ENCODE measurements at places on chromosomes 3 and 15.

- no peak for DNase-seq
Measured at GRCh38 chr3:168828536-168828935, 732.8 kb upstream of the GOLIM4 start.

DNA sequence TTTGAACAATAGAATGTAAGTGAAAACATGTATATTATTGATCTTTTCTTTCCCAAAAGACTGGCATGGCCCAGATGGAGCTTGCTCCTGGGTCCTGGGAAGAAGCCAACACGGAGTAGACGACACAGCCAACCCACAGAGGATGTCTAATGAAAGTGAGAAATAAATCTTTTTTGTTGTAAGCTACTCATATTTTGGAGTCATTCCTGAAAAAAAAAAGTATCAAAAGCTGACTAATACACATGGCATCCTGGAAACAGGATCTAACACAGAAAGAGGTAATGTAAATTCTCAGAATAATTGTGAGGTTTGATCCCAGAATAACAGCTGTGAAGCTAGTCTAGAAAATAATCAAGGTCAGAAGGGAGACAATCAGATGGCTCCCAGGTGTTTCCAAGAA is 12.6 kb upstream of the FRMD5 start:
- no peak for DNase-seq

GRCh38 chr3:159919873-159920272 is 68.8 kb upstream of the IL12A start:
- no peak for DNase-seq

DNA sequence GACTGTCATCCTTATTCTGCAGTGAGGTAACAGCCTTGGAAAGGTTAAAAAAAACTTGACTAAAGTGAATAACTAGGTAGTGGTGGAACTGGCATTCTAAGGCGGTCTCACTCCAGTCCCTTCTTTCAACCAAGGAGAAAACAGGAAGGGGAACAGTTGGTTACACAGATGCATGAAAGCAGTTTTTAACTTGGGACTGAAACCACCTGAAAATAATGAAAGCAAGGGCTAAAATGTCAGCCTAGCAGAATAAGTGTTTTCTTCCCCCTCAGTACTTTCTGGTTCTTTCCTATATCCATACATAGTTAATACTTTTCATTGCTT is 748 bp upstream of the AVEN start:
- DNase-seq: no peak

DNA sequence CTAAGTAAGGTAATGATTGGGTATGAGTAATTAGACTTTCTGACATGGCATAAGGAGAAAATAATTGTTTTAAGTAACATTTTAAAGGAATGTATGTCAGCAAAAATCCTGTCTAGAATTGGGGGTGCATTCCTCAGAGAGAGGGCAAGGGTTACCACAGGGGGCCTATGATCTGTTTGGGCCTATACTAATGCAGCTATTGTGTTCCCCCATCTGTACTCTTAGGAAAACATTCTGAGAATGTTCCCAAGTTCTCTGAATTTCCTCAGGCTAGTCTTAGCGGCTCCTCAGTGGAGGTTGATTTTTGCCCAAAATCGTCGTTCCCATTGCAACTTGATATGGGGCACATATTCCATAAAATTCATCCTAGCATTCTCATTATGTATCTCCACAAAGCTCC is 1216.4 kb upstream of the GBE1 start:
- DNase-seq: no peak

GRCh38 chr3:18246336-18247060 is 178.6 kb downstream of the SATB1 start:
- DNase-seq: no peak

DNA sequence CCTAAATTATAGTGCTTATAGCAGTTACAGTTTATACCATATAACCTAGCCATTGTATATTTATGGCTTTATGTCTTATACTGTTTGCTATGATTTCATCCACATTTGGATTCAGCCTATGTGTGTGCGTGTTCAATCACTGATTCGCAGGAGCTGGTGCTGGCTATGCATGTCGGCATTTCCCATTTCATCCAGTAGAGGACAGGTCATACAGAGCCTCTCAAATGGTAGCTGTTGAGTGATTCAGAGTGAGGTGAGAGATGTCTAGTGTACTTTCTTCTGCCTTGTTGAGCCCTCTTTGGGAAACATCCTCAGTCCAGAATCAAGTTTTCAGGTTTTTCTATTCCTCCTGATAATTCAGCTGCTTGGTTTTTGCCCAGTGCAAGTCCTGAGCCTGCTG is 76.1 kb downstream of the FRMD4B start:
- no peak for DNase-seq

DNA sequence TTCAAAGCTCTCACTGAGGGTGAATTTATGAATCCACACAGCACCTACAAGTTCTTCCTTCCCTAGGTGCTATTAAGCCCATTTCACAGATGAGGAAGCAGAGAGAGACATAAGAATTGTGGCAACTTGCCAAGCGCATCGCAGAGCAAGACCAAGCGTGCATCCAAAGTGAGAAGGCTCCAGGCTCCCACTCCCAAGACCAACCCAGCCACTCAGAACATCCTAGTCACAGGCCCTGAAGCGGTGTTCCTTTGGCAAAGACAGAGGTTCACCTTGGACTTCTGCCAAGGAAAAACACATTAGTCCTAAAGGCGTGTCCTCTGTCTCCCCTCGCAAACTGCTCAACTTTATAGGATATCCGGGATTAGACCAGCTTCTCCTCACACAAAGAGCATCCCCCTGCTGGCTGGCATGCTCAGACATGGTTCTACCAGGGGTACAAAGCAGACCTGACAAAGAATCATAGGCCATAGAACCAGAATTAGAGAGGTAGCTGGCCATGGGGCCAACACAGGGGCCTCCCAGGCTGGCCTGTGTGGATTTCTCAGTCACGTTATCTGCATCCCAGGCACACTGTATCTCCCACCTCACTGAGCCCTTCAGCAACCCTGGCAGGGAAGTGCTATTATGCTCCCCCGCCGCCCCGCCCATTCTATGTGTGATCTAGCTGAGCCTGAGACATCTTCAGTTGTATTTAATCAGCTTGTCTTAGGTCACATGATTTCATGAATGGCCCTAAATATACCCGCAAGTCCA is 160.2 kb downstream of the FOXP1 start:
- DNase-seq: no peak

- DNase-seq: no peak
Measured at GRCh38 chr15:85059734-85060133, 78.1 kb downstream of the PDE8A start.

- no peak for DNase-seq
Measured at GRCh38 chr3:187944390-187945179, 199.3 kb upstream of the BCL6 start.

DNA sequence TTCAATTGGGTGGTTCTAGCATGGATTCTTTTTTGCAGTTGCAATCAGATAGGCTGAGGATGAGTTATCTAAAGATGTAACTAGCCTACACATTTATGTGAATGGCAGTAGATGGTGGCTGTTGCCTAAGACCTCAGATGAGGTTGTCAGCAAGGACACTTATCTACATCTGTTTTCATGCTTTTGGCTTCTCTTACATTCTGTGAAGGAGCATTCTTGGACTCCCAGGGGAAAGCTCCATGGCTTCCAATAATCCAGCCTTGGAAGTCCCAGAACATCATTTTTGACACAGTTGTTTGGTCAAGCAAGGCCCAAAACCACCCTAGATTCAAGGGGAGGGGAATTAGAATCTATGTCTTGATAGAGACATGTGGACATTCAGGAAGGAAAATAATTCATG is 332.2 kb upstream of the RBMS3 start:
- DNase-seq: no peak

GRCh38 chr3:46893146-46893748 is 15.7 kb downstream of the PTH1R start:
- no peak for DNase-seq

DNA sequence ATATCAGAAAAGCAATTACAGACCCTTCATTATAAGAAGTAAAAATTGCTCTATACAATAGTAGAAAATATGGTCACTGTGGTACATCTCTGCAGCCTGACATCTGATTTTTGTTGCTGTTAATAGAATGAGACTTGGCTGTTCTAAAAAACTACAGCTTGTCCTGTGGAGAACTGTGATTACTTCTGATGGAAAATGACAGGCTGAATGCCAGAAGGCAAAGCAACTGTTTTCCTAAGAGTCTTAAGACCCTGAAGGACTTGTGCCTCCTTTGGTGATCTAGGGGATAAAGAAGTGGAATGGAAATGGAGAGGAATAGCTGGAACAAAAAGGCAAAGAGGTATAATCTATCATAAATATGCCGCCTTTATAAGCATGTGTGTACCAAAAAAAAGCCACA is 314.8 kb downstream of the BCHE start:
- DNase-seq: no peak

GRCh38 chr3:15199493-15200105 is 6.4 kb upstream of the CAPN7 start:
- DNase-seq: no peak

GRCh38 chr15:73866881-73867410 is 6.4 kb upstream of the TBC1D21 start:
- no peak for DNase-seq

DNA sequence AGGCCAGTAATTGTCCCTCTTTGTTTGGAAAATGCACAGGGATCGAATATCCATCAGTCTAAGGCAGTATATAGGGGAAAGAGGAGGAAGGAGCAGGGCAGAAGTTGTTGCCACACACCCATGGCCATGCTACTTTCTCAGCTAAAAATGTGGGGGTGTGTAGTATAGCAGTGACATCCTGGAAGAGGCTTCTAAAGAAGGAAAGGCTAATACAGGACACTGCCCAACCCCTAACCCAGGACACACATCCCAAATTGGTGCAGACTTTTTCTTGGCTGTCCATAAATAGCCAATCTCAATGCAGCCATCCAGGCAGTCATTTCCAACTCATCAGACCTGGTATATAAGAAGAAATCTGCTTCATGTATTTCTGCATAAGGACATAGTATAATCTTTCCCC is 33.1 kb upstream of the LRRN1 start:
- DNase-seq: no peak

GRCh38 chr15:57221134-57221533 is 155.2 kb upstream of the CGNL1 start:
- no peak for DNase-seq

DNA sequence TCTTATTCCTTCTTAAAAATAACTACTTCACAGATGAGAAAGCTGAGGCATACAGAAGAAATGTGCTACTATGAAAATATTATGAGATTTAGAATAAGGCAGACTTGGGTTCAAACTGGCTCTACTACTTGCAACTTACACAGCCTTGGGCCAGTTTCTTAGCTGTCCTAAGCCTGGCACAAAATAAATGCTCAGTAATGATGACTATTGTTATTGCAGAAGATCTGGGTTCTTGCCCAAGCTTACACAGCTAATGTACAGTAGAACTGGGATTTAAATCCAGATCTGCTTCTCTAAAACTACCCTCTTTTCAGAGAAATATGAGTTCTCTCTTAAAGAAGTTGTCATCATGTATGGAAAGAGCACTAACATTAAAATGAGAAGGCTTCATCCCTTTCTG is 228.2 kb upstream of the TPRG1 start:
- DNase-seq: no peak

- peak; percentile 30 for DNase-seq
Measured at GRCh38 chr15:73965094-73965757, 26.9 kb downstream of the STOML1 start.

- DNase-seq: no peak
Measured at GRCh38 chr3:8962226-8962861, 928 bp downstream of the RAD18 start.

- no peak for DNase-seq
Measured at GRCh38 chr15:78044407-78045155, 32.9 kb downstream of the TBC1D2B start.

Measured in stimulated activated CD4-positive, alpha-beta T cell treated with anti-CD3 and anti-CD28 coated beads, TNF-alpha, amount 100 ng/mL, for 48 hours (primary cell).